ENCODE measurements at places on chromosomes 5 and 9.
A peak's percentile ranks its signal among the peaks of the same experiment; 100 is the strongest.

- no peak for DNase-seq
Observed at GRCh38 chr9:114314881-114315722, 7.8 kb upstream of the ORM1 start.

GRCh38 chr5:111836426-111836825, 79.4 kb upstream of the NREP start:
- DNase-seq = no peak

DNA sequence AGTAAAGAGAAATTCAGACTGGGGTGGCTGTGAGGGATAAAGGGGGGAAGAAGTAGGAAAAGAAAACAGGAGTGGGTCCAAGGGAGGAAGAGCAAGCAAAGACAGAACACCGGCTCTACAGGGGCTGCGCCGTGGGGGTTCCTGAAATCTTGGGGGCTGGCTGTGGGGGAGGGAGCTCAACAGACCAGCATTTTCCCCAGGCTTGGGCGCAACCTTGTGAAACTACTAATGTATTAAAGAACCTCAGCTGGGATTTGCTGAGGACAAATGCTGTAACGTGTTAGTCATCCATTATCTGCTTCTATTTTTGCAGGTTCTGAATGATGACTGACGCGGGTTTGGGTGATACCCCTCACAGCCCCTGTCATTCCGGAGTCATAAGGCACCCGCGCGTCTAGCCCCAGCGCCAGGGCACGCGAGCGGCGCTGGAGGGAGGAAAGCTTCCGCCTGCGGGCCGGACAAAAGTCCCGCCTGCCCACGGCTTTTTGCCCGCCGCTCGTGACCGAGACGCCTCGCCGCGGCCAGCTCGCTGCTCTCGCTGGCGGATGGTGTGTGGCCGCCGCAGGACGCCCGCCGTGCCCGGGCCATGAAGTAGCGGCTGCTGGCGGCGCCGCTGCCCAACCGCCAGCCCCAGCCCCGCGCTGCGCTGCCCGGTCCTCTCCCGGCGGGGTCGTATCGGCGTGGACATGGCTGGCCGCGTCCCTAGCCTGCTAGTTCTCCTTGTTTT, 110.6 kb downstream of the PAM start:
- DNase-seq = peak; percentile 67

- no peak for DNase-seq
Observed at GRCh38 chr9:5950261-5950660, 59.6 kb downstream of the MLANA start.

DNA sequence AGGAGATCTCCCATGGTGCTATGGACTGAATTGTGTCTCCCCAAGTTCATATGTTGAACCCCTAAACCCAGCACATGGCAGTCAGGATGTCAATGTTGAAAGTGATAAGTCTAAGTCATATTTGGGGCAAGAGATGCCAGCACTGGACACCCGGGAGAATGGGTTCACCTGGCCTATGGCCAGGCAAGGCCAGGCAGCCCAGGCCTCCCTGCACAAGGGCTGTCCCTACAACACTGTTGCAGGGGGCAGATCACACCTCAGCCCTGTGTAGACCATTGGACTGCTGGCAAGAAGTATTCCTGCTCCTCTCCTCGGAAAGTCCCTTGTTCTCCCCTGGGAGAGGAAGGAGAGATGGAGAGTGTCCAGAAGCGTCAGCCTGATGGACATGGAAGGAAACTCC, 240.5 kb downstream of the GADD45G start:
- no peak for DNase-seq

- DNase-seq = no peak
Observed at GRCh38 chr5:96812851-96813250, 5.1 kb upstream of the ERAP1 start.

GRCh38 chr5:93595420-93596147, 12.6 kb downstream of the NR2F1 start:
- no peak for DNase-seq

DNA sequence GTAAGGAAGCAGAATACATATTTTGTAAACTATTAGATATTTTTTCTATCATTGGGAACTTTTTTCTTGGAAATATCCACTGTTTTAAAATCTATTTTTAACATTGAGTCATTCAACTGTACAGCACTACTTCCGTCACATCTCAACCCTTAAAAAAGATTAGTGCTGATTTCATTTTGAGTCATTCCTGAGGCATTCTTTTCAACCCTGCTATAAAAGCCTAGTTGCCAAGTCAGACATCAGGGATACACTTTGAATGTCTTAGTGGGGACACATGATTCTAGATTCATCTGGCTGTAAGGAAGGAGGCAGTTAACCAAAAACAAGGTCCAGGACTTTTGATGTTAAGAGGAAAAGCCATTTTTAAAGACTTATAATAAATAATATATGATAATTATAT, 160.9 kb downstream of the GIN1 start:
- no peak for DNase-seq

DNA sequence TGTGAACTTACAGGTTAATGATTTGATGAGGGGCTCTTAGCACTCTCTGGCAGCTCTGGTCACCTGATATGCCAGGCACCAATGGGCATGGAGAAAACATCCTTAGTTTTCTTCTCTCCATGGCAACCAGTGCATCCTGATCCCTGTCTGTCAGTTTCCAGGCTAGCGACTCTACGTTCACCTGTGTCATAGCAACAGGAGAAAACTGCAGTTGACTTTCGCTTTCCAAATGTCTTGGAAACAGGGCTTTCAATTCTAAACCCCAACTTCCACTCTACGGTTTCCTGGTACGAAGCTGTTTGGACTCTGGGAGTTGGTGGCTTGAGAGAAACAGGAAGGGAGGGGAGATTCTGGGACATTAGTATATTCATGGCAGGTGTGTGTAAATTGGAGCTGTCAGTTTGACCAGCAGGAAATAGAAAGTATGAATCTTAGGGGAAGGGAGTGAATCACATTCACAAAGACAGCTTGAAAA, 74.4 kb downstream of the SLC28A3 start:
- peak; percentile 44 for DNase-seq

GRCh38 chr9:109904666-109905065, 124.7 kb downstream of the PALM2AKAP2 start:
- no peak for DNase-seq

GRCh38 chr5:122780296-122780695, 5.4 kb downstream of the SNX2 start:
- DNase-seq = no peak

- DNase-seq = no peak
Observed at GRCh38 chr5:14901462-14902051, 30.0 kb upstream of the ANKH start.

GRCh38 chr9:75046725-75047345, 18.7 kb upstream of the CARNMT1 start:
- no peak for DNase-seq

DNA sequence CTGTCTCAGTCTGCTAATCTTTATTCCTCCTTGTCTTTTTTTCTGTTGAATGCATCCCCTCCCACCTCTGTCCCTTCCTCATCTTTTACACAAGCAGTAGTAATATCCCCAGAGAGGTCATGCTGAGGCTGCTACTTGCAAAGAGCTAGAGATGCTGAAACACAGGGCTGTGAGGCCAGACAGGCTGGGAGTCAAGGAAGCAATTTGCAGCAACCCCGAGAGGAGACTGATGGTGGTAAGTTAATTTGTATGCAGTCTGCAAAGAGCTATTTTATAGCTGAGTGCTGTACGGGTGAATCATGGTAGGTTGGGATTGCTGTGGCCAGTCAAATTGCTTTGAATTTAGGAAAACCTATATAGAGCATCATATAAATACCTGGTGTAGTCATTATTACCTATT, 90.2 kb upstream of the SLC24A2 start:
- no peak for DNase-seq

GRCh38 chr5:136087961-136088871, 44.4 kb upstream of the SMAD5 start:
- no peak for DNase-seq

- DNase-seq = peak; percentile 25
Observed at GRCh38 chr5:122183098-122183787, 53.9 kb downstream of the ZNF474 start.

DNA sequence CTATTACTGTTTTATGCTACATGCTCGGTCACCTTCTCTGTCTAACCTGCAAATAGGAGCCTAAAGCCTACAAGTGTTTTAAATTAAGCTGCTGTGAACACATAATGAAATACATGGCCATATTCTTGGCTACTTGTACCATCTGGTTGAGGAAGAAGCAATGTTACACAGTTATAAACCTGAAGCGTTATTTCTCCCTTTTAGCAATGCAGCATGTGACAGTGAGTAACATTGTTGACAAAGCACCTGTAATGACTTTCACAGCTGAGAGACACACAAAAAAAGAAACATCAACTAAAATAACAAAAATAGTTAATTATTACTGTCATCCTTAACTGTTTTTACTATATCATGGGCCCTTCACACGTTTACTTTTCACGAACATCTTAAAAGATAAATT, 146.9 kb downstream of the RORB start:
- DNase-seq = no peak

GRCh38 chr5:39270225-39270848, 51.0 kb upstream of the FYB1 start:
- no peak for DNase-seq

DNA sequence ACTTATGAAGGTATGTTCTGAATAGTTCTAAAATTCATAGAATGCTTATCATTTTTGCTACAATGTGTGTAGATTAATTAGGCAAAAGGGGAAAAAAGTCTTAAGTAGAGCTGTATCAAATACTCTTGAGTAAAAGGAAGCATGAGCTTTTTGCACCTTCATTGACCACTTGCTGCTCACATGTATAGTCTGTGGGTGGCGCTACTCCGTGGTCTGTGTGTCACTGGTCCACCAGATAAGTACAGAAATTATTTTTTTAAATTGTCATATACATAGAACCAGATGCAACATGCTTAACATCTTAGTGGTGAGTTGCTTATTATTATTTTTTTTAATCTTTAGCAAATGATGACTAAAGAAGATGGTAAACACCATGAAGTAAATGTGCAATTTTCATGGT, 130.2 kb downstream of the MAN2A1 start:
- no peak for DNase-seq

- no peak for DNase-seq
Observed at GRCh38 chr5:24571302-24571701, 73.5 kb downstream of the CDH10 start.

GRCh38 chr9:126348911-126349550, 22.4 kb downstream of the MVB12B start:
- no peak for DNase-seq

Measured in NCI-H345 (cell line).